ENCODE measurements at places on chromosomes 4 and X.
A peak's percentile ranks its signal among the peaks of the same experiment; 100 is the strongest.

DNA sequence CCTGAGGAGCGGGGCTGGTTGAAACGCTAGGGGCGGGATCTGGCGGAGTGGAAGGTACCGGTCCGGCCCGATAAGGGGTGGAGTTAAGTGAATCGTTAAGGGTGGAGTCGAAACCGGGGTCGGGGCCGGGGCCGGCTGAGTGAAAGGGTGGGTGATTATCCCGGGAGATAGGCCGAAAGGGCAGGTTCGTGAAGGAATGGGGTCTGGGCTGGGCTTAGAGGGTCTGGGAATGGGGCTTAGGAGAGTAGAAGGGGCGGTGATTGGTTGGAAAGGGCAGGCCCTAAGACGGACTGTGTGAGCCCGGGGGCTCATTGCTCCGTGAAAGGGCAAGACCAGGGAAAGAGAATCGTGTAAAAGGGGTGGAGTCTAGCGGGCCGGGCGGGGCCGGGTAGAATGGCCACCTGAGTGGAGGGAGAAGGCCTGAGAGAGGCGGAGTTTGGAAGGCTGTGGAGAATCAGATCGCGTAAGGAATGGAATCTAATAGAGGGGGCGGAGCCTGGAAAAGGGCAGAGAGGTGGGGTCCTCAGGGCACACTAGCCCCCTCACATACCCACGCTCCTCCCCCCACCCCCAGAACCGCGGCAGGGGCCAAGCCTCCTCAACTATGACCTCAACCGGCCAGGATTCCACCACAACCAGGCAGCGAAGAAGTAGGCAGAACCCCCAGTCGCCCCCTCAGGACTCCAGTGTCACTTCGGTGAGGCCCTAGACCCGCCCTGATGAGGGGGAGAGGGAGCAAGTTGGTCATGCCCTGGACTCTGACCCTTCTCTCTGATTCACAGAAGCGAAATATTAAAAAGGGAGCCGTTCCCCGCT, 430 bp downstream of the HDAC6 start:
- peak; percentile 84 for DNase-seq

GRCh38 chrX:155022585-155022984, at the start of gene F8:
Gene F8 (minus strand): TSS chrX:155022723. CDS start chrX:155022552, 171 bp downstream.
- DNase-seq = no peak

GRCh38 chr4:146311238-146311970, 97.1 kb downstream of the REELD1 start:
- no peak for DNase-seq

GRCh38 chr4:152684007-152684406, 4.2 kb upstream of the TMEM154 start:
- DNase-seq = no peak

GRCh38 chr4:13986548-13986947, 359.0 kb upstream of the BOD1L1 start:
- no peak for DNase-seq

GRCh38 chr4:32858361-32858760, 2138.2 kb downstream of the PCDH7 start:
- DNase-seq = no peak

DNA sequence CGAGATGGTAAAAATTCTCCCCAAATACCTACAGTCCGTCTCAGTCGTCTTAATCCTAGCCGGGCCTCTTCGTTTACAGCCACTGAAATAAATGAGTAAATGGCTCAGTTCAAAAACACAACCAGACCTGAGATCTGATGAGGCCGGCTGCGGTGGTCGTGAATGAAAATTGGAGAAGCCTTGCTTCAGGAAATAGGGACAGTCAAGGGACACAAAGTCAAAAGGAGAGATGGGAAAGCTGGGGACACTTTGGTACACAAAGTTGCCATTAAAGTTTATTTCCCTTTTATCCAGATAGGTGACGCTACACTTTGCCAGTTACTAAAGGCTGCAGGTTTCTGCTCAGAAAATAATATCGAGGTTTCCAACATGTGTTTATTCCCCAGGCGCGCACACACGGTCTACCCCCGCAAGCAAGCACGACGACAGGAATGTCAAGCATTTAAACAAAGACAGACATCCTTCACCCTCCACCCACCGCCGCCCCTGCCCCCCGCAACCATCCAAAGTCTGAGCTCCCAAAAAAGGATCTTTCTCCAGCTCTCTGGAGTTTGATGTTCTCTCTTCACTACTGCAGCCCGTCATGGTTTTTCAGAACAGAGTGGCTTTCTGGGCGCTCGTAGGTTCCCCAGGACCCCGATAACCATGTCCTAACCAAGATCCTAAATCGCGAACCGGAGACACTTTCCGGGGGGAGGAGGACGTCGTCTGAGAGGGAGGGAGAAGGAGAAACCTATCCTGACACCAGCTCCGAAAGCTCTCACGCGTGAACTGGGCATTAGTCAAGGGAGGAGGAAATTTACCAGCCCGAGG, 1.3 kb upstream of the PCDH7 start:
- DNase-seq = peak; percentile 1

DNA sequence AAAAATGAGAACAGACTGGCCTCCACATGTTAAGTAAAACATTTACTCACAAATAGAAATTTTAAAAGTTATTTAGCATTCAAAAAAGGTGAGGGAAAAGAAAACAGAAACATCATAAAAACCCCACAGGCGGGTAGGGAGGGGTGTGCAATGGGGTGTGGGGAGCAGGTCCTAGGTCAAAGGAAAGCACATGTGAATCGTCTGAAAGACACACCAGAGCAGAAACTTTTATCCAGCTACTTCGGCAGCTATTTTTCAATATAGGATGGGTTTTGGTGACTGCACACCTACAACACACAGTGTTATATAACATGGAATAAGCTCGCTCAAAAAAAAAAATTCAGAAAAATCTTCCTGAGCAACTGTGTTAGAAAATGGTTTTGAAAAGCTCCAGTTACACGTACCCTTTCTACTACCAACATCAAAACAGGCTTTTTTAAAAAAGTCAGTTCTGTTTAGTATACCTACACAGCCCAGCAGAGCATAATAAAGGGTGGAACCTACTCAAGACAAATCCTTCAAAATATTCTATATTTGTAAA, 1.6 kb downstream of the OTUD4 start:
- DNase-seq = no peak

DNA sequence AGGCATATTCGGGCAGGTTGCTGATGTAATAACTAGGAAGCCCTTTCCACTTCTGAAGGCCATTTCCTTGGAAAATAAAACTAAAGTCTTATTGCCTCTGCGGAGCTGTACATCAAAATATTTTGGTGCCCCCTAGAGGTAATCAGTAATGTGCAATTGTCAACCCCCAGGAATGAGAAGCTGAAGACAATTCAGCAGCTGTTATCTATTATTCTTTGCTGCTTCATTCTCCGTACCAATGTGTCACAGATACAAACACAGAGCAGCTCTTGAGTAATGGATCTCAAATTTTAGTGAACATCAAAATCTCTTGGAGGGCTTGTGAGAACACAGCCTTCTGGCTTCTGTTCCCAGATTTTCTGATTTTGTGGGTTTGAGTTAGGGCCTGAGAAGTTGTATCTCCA, 3.5 kb upstream of the SLIT2 start:
- DNase-seq = no peak

Data from GM06990 (cell line).